NCI-H1930 (cell line): ENCODE measurements at places on chromosomes 2 and 18.

DNA sequence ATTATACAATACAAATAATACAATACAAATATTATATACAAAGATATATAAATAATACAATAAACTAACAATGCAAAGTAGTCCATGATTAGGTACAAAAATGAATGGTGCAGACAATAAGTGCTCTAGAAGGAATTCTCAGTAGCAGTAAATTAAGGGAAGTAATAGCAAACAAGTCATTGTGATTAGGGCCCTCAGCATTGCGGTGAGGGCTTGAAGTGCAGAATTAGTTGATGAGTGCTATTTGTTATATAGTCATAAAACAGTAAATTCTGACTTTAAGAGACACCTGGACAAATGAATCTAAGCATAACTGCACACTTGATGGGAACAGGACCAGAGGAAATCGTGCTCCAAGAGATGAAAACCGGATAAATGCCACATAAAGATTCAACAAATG lies 74.9 kb downstream of the ANKRD44 start:
- no peak for DNase-seq

DNA sequence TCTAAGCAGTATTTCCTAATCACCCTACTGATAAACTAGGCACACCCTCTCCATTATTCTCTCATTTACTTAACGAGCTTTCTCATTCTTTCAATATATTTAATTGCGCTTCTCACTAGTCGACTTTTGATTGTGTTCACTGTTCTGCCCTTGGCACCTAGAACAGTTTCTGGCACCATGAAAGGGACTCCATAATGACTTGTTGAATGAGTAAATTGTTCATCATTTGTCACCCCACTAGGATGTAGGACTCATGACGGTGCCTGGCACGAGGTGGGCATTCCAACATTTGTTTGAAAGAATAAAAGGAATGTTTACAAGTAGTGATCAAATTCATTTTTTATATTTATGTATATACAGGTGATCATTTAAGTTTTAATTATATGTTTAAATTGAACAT lies 123.7 kb downstream of the DIS3L2 start:
- no peak for DNase-seq

- no peak for DNase-seq
These were observed 95.3 kb upstream of the SOX11 start for GRCh38 chr2:5596868-5597267.

- DNase-seq, result no peak
These were observed 68.7 kb upstream of the WIPF1 start for GRCh38 chr2:174666312-174666711.

GRCh38 chr2:21646345-21646744 lies 522.6 kb downstream of the TDRD15 start:
- DNase-seq, result no peak

GRCh38 chr2:231708773-231709635 lies 679 bp downstream of the PTMA start:
- peak; percentile 36 for DNase-seq

DNA sequence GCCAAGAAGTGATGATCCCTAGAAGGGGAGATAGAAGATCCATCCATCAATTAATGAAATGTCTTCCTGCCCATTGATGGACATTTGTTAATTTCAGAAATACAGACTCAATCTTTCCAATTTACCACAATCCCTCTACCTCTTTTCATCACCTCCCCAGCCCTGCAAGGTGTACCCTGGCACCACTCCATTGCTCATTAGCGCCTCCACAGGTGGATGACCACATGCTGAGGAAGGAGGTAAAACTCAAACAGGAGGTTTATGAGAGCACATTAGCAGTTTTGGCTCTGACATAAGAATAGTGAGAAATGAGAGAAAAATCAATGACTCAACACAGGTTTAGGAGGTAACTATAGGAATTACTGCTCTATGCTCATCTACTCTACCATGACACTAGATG lies 208.0 kb downstream of the C1D start:
- DNase-seq, result no peak

DNA sequence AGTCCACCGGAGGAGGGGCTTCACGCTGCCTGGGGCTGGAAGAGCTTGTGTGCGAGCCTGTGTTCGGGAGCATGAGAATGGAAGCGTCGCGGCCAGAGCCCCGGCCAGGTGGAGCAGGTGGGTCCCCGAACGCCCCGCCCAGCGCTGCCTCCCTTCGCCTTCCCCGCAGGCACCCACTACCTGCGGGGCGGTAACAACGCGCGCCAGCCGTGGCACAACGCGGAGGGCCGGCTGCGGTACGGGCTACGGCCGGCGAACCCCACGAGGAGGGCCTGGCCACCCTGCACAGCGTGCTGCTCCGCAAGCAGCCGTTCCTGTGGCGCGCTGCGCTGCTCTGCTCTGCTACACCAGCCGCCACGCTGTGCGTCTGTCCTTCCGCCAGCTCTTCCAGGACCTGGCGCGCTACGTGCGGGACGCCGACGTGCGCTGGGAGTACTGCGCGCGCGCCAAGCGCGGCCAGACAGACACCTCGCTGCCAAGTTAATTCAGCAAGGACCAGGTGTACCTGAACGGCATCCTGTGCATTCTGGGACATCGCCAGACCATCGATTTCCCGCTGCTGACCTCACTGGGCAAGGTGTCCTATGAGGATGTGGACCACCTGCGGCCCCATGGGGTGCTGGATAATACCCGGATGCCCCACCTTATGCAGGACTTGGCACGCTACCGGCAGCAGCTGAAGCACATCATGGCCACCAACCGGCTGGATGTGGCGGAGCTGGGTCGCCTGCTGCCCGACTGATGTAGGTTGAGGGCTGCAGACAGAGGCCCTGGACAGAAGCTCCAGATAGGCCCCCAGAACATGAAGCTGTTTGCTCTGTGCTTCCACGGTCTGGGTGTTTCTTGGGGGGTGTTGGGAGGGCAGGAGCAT lies 200.6 kb downstream of the NAPG start:
- DNase-seq, result peak; percentile 45

- DNase-seq, result no peak
These were observed 62.0 kb upstream of the SLC35F5 start for GRCh38 chr2:113818382-113818951.

- no peak for DNase-seq
These were observed at the start of gene NEU4 for GRCh38 chr2:241808721-241809382. Gene NEU4 (plus strand): TSS chr2:241809193. CDS start chr2:241814485, 5,292 bp downstream.

DNA sequence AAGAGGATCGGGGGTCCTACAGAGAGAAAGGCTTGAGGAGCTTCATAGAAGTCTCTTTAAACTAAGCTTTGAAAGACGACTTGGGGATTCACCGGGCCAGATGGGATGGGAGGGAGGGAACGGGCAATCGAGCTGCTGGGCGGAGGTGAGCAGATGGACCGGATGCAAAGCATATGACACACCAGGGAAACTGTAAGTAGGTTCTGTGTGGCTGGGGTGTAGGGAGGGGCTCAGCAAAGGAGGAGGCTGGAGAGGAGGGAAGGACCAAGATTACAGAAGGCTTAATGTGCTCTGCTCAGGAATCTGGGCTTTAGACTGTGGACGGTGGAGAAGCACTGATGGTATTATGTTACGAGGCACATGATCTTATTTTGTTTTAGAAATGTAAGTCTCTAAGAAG lies 131.5 kb downstream of the MAIP1 start:
- DNase-seq, result no peak

GRCh38 chr18:68439642-68440041 lies 275.3 kb downstream of the TMX3 start:
- no peak for DNase-seq

DNA sequence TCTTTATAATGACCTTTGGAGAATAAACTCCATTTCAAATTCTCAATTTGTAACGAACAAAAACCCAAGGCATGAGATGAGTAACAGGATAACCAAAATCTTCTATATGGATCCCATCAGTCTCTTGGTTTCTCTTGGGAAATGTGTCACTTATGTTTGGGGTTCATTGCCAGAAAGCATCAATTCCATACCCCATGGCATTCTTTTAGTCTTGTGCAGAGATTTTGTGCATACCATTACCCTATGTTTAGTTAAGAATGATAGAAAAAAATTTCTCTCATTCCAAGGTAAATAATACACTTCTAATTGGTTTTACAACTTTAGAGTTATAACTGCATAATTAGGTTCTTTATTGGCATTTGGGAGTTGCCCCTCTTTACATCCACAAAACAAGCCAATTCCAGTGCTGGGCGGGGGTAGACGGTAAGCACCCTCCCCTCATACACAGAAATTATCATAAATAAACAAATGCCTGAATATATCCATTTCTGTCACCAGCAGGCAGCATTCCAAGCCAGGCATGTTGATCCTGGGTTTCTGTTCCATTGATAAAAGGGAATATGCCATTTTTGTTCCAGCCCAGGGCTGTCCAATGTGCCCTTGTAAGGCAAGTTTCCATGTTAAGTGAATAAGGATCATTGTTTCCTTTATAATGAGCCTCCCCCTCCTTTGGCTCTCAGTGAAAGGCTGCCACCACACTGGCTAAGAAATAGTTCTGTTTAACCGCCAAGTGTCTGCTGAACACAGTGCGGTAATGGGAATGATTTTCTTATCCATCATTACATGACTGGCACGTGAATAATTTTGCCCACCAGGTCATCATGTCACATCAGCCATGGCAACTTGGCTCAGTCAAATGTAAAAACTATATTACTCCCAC lies 680.1 kb upstream of the ZEB2 start:
- no peak for DNase-seq

GRCh38 chr2:219453671-219454590 lies 19.3 kb downstream of the SPEG start:
- no peak for DNase-seq

GRCh38 chr18:75471850-75472249 lies 44.3 kb upstream of the SMIM21 start:
- no peak for DNase-seq

DNA sequence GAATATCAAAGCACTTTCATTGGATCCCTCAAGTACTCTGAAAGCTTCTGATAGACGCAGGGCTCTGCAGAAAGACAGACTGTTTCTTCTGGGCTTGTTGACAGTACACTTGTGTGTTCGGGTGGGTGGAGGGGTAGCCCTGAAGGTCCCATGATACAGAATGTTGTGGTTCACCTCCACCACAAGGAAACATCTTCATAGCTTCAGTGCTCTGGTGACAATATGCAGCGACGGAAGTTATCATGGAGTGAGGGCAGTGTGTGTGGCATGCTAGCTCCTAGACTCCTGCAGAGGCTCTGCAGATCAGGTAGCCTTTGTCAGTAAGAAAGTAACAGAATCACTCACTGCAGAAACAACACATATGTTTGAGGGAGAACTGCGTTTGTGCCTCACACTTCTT lies 90.7 kb downstream of the MEIS1 start:
- no peak for DNase-seq

GRCh38 chr2:197280015-197280702 lies 30.4 kb downstream of the ANKRD44 start:
- DNase-seq, result no peak

- DNase-seq, result no peak
These were observed 10.7 kb downstream of the ARHGAP15 start for GRCh38 chr2:143139835-143140393.

- DNase-seq, result no peak
These were observed 88.8 kb downstream of the GFPT1 start for GRCh38 chr2:69298261-69298660.

- no peak for DNase-seq
These were observed 61.2 kb downstream of the CCDC85A start for GRCh38 chr2:56244911-56245530.

DNA sequence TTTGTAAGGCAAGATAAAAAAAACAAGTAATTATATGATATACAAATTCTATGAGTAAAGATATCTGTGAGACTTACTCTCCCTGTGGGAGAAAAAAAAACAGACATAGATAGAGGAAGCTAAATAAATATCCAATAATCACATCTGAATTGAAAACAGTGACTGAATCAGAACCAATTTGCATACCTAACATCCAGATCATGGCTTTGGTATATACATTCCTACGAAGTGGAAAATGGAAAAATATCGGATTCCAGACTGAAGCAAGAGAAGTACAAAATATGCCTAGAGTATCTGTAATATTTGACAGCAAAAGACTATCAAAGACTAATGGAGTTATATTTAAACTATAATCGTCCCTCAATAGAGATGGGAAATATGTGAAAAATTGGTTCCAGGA lies 1108.1 kb upstream of the CHAC2 start:
- DNase-seq, result no peak

DNA sequence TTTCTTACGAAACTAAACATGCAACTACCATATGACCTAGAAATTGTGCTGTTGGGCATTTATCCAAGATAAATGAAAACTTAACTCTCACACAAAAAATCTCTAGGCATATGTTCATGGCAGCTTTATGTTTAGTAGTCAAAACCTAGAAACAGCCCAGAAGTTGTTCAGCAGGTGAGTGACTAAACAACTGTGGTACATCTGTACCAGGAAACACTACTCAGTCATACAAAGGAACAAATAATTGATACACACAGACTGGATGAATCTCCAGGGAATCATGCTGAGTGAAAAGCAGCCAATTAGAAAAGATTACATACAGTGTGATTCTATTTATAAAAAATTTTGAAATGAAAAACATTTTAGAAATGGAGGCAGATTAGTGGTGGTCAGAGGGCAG lies 29.3 kb downstream of the DYNC2LI1 start:
- peak; percentile 5 for DNase-seq

GRCh38 chr2:12770300-12770968 lies 53.7 kb downstream of the TRIB2 start:
- no peak for DNase-seq

DNA sequence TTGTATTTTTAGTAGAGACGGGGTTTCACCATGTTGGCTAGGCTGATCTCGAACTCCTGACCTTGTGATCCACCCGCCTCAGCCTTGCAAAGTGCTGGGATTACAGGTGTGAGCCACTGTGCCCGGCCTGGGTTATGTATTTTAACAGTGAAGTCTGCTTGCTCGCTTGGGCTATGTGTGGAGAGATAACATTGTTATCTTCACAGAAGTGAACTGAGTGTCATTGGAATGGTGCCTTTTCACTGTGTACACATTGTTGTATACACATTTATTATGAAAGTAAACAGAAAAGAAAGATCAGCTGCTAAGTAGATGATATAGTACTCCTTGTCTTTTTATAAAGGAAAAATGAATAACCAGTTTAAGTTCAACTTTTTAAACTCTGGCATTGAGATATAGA lies 30.4 kb downstream of the RNF138 start:
- DNase-seq, result no peak

- DNase-seq, result no peak
These were observed 46.2 kb upstream of the CCDC141 start for GRCh38 chr2:179096090-179096489.
